ENCODE measurements at places on chromosomes 3 and 15.

DNA sequence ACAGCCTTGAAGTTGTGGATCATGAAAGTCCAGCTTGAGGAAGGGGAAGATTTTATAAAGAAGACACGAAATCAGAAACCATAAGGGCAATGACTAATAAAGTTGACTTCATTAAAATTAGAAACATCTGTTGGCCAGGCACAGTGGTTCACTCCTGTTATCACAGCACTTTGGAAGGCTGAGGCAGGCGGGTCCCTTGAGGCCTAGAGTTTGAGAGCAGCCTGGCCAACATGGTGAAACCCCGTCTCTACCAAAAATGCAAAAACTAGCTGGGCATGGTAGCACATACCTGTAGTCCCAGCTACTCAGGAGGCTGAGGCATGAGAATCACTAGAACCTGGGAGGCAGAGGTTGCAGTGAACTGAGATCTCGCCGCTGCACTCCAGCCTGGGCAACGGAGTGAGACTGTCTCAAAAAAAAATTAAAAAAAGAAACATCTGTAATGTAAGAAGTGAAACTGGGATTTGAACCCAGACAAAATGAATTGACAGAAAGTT is 7.9 kb upstream of the UBXN7 start:
- DNase-seq, result no peak

DNA sequence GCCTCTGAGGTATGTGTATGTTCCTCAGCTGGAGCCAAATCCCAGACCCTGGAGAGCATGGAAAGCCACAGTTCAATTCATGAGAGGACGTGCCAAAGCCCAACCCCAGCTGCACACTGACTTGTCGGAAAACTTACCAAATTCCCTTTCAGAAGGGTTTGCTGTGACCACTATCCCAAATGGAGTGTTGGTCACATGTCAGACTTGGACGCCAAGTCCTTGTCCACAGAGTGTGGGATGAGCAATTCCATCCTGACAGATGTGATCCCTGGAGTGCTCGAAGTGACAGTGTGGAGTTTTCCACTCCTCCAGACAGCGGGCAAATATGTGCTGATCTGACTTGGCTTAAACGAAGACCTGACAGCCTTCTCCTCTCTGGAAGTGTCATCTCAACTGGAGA is 71.2 kb downstream of the RORA start:
- DNase-seq, result no peak

DNA sequence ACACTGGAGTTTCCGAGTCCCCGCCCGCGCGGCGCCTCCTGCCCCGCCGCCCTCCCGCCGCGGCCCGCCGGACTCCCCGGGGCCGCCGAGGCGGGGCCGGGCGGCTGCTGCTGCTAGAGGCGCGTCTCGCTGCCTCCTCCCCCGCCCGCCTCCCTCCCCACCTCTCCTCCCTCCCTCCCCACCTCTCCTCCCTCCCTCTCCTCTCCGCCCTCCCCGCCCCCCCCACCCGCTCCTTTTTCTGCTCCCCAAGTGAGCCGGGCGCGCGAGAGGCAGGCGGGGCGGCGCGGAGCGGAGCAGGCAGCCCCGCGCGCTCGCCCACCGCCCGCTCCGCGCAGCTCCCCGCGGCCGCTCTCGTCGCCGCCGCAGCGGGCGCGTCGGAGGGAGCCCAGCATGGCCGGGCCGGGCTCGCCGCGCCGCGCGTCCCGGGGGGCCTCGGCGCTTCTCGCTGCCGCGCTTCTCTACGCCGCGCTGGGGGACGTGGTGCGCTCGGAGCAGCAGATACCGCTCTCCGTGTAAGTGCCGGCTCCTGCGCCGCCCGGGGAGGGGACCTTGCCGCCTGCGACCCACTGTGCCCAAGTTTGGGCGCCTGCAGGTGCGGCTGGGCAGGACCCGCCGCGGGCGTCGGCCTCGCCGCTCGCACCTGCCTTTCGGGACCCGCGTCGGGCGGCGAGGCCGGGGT is at the start of gene CACNA2D3:
TSS of gene CACNA2D3 (plus strand) at position 229 of the 679 bp plus-strand sequence.
- DNase-seq, result no peak

DNA sequence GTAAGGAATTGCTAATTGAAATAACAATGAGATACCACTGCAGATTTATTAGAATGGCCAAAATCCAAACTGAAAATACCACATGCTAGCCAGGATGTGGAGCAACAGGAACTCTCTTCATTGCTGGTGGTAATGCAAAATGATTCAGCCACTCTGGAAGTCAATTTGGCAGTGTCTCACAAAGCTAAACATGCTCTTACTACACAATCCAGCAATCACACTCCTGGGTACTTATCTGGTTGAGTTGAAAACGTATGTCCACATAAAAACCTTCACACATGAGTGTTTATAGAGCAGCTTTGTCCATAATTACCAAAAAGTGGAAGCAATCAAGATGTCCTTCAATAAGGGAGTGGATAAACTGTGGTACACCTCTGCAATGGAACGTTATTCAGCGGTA is 113.3 kb downstream of the SMAD6 start:
- DNase-seq, result no peak

- no peak for DNase-seq
These were observed 13.9 kb downstream of the SEC61A1 start for GRCh38 chr3:128066114-128066513.

- no peak for DNase-seq
These were observed 21.9 kb downstream of the FEM1B start for GRCh38 chr15:68299436-68299835.

DNA sequence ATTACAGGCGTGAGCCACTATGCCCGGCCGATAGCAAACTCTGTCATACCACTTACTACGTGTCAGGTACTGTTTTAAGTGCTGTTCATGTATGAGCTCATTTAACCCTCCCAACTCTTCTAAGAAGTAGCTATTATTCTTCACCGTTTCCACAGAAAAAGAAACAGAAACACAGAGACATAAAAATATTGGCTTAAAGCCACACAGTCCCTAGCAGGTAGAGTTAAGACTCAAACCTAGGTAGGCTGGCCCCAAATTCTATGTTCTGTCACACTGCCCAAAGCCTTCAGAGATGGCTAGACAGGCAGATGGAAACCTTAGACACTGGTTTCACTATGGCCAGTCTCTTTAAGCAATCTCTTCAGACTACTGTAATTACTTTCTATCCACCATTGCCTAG is 149.8 kb upstream of the KCNMB2 start:
- no peak for DNase-seq

- no peak for DNase-seq
These were observed 461.8 kb downstream of the MAGI1 start for GRCh38 chr3:65576966-65577365.

- no peak for DNase-seq
These were observed 47.6 kb downstream of the RHCG start for GRCh38 chr15:89448825-89449224.

GRCh38 chr3:8975081-8976020 is 12.1 kb upstream of the RAD18 start:
- no peak for DNase-seq

- DNase-seq, result no peak
These were observed 3.0 kb downstream of the CCR2 start for GRCh38 chr3:46356909-46357308.

GRCh38 chr3:128078322-128078721 is 26.1 kb downstream of the SEC61A1 start:
- no peak for DNase-seq

- DNase-seq, result no peak
These were observed 491.1 kb upstream of the NR2F2 start for GRCh38 chr15:95839367-95839782.

DNA sequence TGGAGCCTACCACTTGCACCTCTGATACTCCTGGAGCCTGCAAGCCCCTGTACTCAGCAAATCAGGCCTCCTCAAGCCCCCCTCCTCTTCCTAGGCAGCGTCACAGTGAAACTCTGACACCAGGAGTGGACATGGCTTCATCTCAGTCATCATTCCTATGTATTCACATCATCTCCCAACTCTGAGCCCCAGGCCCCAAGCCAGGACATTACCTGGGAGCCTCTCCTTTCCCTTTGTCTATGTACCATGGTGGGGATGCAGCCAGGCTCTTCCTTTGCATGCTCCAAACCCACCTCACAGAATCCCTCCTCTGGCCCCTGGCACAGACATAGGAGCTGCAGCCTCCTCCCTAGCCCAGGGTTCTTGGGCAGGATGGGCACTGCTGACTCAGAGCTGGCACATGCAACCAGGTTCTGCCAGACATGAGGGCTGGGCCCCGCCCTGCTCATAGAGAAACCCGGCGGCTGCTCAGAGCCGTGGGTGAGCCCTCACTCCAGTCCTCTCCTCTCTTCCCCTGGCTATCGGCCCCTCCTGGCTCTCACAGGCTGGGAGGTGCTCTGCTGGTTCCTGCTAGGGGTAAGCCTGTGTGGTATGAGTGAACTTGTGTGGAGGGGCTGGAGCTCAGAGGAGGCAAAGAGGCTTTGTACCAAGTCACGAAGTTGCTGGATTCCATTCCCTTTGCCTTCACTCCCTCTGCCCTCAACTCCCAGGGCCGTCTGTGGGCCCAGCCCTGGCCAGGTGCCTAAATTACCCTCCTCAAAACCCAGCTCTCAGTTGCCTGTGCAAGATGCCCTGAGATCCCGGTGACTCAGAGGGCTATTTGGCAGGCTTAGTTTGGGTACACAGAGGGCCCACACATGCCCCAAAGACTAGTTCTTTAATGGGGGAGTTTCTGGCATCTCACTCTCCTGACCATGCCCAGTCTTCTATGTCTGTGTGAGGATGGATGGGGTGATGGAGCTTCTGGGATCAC is 1.9 kb upstream of the PLCD1 start:
- DNase-seq, result no peak

DNA sequence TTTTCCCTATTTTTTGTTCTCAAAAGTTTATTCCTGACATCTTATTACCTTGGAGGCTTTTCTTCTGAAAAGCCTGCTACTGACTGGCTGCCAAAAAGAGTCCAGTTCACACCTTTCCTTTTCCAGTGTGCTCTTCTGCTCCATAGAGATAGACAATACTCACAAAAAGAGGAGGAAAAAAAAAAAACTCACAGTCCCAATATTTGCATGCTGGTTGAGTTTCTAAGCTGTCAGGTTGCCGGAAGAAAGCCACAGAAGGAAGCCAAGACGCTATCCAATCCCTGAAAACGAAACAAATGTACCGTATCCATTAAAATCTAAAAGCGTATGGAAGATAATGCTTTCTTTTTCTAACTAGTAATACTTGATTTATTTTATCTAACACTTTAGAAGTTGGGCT is 299.5 kb downstream of the CADM2 start:
- no peak for DNase-seq

DNA sequence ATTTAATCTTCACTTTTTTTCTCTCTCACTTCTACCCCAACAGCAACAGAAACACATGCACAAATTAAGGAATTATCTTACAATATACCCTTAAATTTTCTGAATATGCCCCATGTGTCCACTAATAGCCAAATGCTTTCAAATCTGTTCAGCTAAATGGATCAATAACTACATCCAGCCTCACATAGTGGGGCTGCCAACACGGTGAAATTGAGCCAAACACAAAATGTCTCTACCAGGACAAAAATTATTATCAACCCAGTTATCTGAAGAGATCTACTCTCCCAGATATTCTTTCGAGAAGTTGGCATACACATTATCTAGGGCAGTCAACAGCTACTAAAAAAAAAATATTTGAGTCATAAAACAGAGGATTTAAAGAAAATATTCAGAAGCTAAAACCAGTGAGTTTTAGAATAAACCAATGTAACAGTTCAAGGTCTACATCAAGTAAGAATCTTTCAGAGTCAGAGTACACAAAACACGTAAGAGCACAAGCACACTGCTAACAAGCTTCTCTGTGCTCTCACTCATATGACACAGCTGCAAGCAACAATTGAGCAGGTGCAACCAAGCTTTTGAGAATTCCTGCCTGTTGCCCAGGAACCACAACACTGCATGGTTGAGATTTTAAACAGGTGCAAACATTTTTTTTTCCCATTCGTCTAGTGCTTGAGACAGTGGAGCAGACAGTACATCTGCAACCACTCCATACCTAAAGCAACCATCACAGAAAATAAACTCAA is 247.7 kb downstream of the ZBTB20 start:
- DNase-seq, result no peak

- DNase-seq, result no peak
These were observed 196.4 kb downstream of the VGLL3 start for GRCh38 chr3:86794361-86795065.

- DNase-seq, result no peak
These were observed 1.2 kb downstream of the IGDCC4 start for GRCh38 chr15:65421360-65422215.

GRCh38 chr3:26623419-26624208 is 1.0 kb downstream of the LRRC3B start:
- no peak for DNase-seq

DNA sequence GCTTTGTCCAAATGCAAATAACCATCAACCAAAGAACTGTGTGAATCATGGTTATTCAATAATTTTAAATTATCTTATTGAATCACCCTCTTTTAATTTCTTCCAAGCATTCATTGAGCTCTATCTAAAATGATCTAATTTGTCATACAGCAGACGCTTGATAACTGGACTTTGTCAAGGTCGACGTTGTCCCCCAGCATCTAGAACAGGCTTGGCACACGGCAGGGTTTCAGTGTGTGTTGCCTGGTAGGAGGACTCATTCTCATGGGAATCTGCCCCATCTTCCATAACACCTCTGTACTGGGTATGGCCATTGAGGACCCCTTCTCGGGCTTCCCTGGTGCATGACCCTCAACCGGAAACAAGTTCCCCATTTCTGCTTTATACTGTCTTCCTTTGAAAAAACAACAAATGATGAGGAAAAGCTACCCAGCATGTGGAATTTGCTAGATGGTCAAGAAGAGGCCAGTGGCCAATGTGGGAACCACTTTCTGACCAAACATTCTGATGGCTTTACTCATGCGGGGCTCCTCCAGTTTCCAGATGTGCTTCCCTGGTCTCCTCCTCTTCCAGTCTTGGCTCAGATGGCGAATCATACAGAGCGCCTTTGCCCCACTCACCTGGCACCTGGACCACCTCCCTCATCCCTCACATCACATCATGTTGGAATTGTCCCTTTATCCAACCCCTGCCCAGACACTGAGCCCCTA is 41.7 kb upstream of the SEC22A start:
- DNase-seq, result no peak

- DNase-seq, result no peak
These were observed 332.2 kb upstream of the RBMS3 start for GRCh38 chr3:28948685-28949084.

DNA sequence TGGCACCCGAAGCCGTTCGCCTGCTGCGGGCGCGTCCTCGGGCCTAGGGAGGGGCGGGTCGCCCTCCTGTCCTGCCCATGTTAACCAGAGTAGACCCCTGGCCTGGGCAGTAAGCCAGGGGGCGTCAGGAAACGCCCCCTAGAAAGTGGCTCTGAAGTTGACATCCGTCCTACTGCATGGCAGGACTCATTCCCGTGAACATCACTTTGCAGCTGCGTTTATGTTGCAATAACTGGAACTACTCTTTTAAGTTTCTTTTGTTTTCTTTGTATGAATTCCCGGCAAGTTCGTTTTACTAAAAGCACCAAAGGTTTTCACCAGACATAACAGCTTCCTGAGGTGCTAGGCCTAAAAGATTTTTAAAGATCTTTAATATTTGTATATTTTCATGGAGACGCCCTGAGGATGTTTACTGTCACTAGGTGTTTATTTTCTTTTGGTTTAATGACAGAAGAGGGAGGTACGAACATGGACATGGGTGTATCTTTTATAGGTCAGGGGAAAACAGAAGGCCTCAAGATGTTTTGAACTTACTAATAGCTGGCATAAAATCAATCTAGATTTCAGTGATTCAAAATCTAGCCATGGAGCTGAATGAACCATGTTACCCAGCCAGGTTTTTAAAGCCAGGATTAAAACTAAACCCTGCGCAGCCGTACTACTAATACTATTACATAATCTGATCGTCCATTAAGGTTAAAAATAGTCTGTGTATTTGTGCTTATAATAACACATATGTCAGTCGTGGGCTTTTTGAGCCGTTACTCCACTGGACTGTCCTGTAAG is 1.0 kb downstream of the C15orf61 start:
- no peak for DNase-seq

GRCh38 chr3:15273227-15273626 is 59.2 kb downstream of the SH3BP5 start:
- no peak for DNase-seq

Measured in activated B cell treated with CpG ODN at 0.5 μM for 24 hours (primary cell).